ENCODE measurements at places on chromosomes 13 and 19.
A peak's percentile ranks its signal among the peaks of the same experiment; 100 is the strongest.

DNA sequence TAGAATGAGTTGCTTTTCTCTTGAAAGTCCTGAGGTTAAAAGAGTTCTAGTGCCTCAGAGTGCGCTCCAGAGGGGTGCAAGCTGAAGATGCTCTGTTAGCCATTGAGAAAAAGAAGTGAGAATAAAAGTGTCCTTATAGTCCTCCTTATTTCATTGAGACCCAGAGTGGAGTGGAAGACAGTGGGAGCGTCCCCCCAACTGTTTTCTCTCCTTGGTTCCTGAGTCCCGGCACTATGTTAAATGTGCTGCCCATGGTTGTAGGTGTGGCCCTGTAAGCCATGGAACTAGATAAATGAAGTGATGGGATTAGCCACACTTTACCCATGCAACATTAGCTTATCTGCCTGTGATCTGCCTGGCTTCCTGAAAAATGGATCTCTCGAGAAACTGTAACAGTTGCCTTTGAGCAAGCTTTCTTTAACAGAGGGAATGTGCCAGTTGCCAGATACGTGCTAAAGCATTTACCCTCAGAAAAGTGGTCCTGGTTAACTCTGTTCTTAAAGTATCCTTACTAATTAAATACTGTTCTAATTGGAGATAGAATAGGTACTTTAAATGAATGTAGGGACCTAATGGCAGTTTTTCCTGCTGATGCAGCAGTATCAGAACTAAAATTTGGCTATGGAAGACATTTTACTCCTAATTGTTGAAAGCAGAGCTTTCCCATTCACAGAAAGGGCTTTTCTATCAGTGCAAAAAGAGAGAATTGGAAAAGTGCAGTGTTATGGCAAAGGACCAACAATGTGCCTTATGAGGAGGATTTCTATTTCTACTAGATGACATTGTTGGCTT lies 21.4 kb upstream of the PSG9 start:
- DNase-seq = peak; percentile 11

GRCh38 chr19:52987221-52987620 lies 24.5 kb upstream of the ZNF816 start:
- no peak for DNase-seq

- DNase-seq = no peak
Measured at GRCh38 chr19:13132471-13133180, 14.6 kb downstream of the NACC1 start.

DNA sequence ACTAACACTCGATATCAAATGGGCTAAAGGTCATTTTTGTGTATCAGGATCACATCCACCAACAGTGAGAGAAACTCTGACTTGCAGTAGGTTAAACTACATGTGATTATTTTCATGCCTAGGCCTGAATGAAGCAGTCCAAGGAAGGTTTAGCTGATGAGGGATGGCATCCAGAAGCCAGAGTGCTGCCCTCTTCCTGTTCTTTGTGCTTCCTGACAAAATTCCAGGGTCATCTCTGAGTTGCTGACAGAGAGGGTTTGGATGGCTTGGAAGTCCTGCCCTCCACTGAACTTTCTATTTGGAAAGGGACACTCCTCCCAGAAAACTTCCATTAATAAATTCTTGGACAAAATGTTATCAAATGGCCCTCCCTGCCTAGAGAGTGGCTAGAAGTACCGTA lies 728.3 kb upstream of the SLC10A2 start:
- DNase-seq = no peak

- DNase-seq = no peak
Measured at GRCh38 chr19:13068085-13068846, 34.4 kb downstream of the LYL1 start.

DNA sequence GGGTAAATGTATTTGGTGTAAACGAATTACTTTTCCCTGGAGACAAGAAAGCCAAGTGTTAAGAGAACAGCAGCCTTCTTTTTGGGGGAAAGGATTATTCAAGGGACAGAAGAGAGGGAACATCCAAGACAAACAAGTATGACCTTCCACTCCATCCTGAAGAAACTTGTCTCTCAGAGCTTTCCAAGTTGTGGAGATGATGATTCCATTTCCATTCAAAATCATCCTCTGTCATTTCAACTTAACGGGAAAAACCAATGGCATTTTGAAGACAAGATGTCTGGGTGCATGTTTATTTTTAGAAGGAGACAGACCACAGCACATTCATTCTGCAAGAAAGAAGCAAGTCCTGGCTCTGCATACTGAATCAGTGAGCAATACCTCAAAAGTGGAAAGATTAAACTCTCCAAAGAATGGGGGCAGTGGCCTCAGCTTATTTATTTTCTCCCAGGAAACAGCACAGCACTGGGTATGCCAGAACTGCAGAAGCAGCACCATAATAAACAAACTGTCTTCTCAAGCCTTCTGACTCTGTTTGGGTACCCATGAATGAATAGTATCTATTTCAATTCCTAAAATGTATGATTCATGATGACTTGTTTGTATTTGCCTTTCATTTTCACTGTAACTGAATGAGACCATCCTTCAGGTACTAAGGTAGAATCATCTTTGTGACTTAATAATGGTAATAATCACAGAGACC lies 541.0 kb downstream of the RFC3 start:
- DNase-seq = no peak

- no peak for DNase-seq
Measured at GRCh38 chr13:62631619-62632018, 1216.0 kb upstream of the PCDH20 start.

- peak; percentile 86 for DNase-seq
Measured at GRCh38 chr19:56838024-56838908, 2.3 kb downstream of the PEG3 start.

DNA sequence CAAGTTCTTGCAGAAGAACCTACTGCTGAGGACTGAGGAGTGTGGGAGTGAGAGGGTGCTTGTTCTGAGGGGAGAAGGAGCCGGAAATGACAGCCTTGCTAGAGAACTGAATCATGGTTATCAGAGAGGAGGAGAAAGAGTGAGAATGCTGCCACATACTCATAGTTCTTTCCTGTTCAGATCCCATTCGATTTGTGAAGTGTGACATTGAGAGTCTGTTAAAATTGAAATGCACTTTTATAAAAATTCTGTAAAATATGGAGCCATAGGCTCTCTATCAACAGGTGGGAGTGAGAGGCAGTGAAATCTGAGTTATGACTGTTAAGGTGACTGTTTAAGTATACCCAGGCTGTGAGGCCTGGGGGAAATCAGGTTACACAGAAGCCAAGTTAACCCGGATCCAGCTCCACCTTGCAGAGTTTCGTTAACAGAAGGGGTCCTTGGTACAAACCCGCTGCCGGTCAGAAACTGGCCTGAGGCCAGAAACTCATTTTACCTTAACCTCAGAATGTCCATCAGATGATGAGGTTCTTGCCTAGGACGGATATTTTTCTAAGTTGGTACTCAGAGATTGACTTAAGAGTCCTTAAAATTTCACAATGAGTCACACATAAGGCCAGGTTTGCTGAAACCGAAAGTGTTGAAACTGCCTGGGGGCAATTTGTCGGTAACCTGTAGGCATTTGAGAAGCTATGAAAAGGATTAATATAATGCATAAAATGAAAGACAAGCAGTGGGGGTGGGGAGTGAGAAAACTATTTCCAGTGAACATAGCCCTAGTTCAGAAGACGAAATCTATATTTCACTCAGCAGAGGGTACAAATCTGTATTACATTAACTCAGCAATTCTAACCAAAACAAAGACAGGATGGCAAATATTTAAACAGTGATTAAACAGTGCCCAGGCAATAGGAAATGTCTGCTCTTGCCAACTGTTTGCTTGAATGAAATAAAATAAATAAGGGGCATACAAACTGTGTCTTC lies 350.5 kb downstream of the KCNRG start:
- no peak for DNase-seq

- DNase-seq = no peak
Measured at GRCh38 chr13:27309401-27309958, 38.9 kb downstream of the RASL11A start.

DNA sequence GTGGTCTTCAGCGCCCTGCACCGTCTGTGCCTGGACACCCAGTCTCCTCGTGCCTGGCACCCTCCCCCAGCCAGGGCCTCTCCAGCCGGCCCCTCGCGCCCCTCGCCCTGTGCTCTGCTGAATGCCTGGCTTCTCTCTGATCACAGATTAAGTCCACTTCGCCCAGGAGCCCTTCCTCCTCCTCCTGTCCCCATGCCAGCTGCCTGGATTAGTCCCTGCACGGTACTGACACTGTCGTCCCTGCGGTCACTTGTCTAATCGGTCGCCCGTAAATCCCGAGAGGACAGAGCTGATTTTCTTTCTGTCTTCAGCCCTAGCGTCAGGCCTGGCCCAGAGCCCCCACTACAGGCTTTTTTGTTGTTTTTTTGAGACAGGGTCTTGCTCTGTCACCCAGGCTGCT lies 6.6 kb downstream of the THOP1 start:
- no peak for DNase-seq

DNA sequence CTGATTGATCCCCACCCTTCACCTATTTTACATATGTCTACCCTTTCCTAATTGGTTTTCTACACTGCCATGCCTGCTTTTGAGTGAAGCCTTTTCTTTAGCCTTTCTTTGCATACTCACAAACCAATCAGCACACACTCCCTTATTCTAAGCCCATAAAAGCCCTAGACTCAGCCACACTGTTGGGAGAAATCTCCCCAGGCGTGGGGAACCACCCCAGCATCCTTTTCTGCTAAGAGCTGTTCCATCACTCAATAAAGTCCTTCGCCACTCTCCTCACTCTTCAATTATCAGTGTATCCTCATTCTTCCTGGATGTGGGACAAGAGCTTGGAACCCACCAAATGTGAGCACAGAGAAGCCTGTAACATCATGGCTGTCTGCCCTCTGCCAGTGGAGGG lies 343.6 kb downstream of the SLITRK1 start:
- DNase-seq = no peak

DNA sequence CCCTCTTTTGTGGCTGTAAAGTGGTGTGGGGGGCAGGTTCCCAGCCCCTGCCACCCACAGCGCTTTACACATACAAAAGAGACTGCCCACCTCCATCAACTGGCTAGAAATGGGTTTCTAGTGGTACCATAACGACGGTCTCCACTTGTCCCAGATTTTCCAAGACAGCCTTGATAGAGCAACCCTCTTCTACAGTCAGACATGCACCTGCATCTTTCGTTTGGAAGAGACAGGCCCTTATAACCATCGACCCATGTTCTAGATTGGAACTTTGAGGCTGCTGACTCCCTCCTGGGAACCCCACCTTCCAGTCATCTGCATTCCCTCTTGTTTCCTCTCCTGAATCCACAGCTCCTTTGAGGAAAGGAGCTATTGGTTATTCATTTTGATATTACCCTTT lies 63.1 kb downstream of the GSX1 start:
- DNase-seq = no peak

- no peak for DNase-seq
Measured at GRCh38 chr19:41334793-41335192, 18.9 kb downstream of the TGFB1 start.

- no peak for DNase-seq
Measured at GRCh38 chr13:83882606-83882959, 309 bp upstream of the SLITRK1 start.

All from kidney (tissue), 22 donors.